ENCODE measurements at places on chromosomes 7 and 10. TPM values are rescaled to one million over a fixed set of nuclear protein-coding genes. Genes with fewer than 3 reads are reported as not detected.

Gene CLRN3
- not detected for total RNA-seq

Gene PRSS1
- total RNA-seq, result not detected

Gene PRKAR2B
- total RNA-seq, result 2.2 TPM

Gene GIMAP5
- not detected for total RNA-seq

Gene ZPBP
- not detected for total RNA-seq
